ENCODE measurements at places on chromosomes 12 and 14.

DNA sequence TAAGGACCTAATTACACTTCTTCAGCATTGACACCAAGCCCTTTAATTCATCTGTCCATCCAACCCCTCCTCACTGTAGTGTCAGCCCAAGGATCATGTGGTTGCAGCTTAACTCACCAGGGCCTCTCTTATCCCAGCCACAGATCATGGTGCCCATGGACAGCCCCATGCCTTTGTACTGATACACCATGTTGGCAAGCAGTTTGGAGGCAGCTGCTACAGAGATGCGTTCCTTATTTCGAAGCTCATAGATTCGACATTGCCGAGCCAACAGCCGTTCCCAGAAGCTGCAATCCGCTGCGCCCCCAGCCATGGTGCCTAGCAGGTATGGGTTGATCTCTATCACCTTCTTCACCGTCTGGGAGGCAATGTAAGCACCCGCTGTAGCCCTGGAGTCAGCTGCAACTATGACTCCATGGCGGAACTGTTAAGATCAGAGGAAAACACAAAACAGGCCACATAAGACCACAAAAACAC, 1.4 kb downstream of the PSMB5 start:
- DNase-seq, result no peak

DNA sequence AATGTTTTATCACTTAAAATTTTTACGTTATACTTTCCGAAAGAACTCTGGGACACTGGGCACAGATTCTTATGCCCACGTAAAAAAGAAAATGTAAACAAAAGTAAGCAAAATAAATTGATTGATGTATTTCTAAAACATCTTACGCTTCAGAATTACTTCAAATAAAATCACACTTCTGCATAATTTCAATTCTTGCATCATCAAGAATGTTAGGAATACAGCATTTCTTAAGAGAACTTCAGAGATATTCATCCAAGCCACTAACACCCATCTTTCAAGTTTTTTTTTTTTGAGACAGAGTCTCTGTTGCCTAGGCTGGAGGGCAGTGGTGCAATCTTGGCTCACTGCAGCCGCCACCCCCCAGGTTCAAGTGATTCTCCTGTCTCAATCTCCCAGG, 180.6 kb downstream of the MED13L start:
- DNase-seq, result no peak

DNA sequence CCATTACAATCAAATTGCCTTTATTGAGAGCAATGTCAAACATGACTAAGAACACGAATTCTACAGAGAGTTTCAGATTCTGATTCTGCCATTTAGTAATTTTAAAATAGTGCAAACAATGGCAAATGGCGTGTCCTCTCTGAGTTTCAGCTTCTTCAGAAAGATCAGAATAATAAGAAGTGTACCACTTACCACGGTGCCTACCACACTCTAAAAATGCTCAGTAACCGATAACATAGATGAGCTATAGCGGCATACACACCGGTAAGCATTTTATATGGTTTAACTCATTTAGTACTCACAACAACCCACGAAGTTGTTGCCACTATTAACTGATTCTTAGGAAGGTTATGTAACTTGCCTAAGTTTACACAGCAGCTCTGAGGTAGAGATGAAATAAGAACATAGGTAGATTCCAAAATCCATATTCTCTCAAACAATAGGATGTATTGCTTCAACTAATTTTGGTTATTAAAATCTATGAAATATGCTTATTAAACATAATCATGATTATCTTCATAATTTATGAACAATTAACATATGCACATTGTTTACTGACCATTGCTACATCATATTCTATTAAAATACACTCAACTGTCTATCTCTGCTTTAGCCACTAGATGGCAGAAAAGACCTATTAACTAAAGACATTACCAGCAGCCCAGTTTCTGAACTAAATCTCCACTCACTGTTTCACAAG, 38.3 kb downstream of the SLC6A15 start:
- DNase-seq, result no peak

DNA sequence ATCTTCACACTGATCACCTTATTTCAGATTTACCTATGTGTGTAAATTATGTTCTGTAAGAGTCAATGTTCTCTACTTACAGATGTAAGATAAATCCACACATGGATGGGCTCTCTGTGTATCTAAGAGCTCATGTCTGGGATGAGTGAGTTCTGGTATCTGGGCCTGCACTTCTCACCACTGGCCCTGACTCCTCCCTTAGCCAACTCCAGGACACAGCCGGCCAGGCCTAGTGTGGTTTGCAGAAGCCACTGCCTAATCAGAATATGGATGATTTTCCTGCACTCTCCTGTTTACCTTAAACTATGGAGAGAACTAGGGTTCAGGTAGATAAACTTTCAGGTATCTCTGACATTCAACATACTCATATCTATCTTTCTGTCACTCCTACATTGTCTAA, 1284.8 kb downstream of the TMEM121 start:
- no peak for DNase-seq

DNA sequence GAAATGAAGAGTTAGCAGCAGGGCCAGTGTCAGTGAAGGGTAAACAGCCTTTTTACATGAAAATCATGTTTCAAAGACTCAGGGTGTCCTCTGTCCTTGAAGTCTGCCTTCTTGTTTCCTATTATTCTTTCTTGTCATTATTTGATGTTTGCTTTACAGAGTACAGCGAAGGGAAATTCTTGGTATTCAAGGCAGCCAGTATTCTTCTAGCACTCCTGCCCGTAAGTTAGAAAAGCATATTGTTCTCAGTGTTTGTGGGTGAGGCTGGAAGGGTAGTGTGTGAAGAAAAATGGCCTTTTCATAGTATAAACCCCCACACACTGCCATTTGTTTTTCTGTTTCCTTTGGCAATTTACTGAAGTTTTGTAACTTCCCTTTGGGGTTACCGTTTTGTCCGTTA, 217.3 kb upstream of the NAV3 start:
- DNase-seq, result no peak

- no peak for DNase-seq
These were observed 4.7 kb upstream of the CPNE6 start for GRCh38 chr14:24066496-24067132.

- DNase-seq, result no peak
These were observed 47.8 kb downstream of the VRK1 start for GRCh38 chr14:96844857-96845570.

- DNase-seq, result no peak
These were observed 150.7 kb downstream of the CAND1 start for GRCh38 chr12:67419810-67420209.

DNA sequence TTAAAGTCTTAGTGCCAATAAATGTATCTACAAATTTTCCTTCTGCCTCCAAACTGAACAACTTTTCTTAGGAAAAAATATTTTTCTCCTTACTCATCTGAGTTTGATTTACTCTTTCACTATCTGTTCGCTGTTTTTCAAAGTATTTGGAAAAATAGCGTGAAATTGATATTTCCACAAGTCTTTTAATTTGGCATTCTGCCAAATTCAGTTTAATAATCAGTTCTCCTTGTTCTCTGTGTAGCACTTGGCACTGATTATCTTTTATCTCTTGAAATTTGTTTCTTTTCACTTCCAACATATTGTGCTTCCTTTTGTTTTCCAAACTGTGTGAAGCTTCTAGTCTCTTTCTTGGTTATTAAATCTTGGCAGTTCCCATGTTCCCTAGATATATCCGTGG, 559.8 kb downstream of the RPL10L start:
- no peak for DNase-seq

DNA sequence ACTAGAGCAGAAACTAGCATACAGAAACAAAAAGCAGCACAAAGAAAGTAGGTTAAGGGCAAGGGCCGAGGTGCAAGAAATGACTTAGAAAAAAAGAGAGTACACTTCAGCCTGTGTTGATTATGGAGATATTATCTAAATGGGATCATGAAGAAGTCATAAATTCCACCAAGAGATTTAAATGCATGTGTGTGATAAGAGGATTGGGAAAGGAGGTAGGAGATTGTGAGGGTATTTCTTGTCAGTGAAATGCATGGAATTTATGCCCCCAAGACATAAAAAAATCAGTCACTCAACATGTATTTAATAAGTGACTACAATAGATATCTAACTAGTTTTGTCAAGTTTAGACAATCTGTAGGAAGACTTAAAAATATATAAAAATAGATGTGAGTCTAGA, 976.2 kb upstream of the LRFN5 start:
- DNase-seq, result no peak

DNA sequence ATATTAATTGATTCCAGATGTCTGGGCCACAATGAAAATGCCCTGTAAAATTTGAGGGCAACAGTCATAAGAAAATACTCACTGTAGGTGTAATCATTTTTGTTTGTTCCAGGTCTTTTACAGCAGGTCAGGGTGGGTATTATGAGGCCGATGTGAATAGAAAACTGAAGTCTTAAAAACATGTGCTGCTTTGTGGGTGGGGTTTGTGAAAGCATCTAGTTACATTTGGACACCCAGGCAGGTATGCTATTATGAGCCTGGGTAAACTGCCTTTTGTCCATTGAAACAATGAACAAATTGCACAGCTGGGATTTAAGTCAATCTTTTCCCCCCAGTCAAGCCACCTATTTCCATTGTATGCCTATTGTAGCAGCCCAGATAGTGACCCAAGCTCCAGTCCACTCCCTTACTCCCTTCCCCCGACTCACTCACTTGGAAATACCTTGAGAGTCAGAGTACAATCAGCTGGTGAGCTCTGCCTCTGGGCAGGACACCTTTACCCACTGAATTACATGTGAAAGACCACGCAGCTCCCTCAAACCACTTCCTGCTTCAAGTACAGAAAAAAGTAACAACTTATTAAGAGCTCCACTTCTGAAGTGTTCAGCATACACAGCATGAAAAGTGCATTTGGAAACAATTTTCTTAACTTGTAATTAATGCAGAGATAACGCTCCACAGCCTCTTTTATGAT, 1.8 kb downstream of the IGF1 start:
- DNase-seq, result peak; percentile 46

Measured in CD4-positive, alpha-beta T cell treated with Interferon alpha-2 for 1 hour (primary cell).